ENCODE measurements at places on chromosomes 6 and 20.
A peak's percentile ranks its signal among the peaks of the same experiment; 100 is the strongest.

GRCh38 chr6:82273295-82273694 is 25.8 kb upstream of the IBTK start:
- no peak overlapping the region for H3K27ac ChIP-seq
- no peak overlapping the region for H3K4me3 ChIP-seq
- no peak for DNase-seq
- no peaks in the 10 kb centered on the region for H3K4me1 ChIP-seq
- H3K36me3 ChIP-seq, result no peaks in the 10 kb centered on the region
- no peaks in the 10 kb centered on the region for H3K27me3 ChIP-seq

- no peak overlapping the region for H3K4me3 ChIP-seq
- no peak for DNase-seq
- H3K27me3 ChIP-seq, result no peaks in the 10 kb centered on the region
- H3K27ac ChIP-seq, result no peak overlapping the region
- peaks cover 67% of the 10 kb centered on the region for H3K36me3 ChIP-seq
These were observed 6.4 kb downstream of the BLOC1S5 start for GRCh38 chr6:8057793-8058192.

GRCh38 chr6:117463762-117464665 is 18.5 kb upstream of the DCBLD1 start:
- peak overlapping the region; percentile 46 for H3K4me3 ChIP-seq
- peaks cover 15% of the 10 kb centered on the region for H3K27me3 ChIP-seq
- peak overlapping the region; percentile 85 for H3K27ac ChIP-seq
- no peaks in the 10 kb centered on the region for H3K36me3 ChIP-seq
- no peak for DNase-seq

- DNase-seq, result no peak
- H3K36me3 ChIP-seq, result peaks cover 7% of the 10 kb centered on the region
- no peak overlapping the region for H3K27ac ChIP-seq
- H3K4me3 ChIP-seq, result peak overlapping the region; percentile 28
- H3K27me3 ChIP-seq, result peaks cover 66% of the 10 kb centered on the region
These were observed 906 bp downstream of the ANKRD60 start for GRCh38 chr20:58227391-58228102.

DNA sequence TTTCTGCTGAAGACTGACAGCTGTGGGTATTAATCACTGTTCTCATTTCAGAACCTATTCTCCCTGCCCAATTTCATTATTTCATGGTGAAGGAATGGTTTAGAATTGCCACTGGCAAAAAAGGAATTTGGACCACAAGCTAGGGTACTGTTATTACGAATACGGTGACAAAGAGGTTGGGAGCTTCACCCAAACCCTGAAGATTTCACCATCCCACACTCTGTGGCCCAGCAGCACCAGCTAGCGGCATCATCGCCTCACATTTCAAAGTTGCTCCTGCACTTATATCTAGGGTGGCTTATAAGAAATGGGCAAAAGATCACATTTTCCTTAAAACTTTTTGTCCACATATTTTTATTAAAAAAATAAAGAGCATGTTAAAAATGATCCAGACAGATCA is 236.1 kb downstream of the SYNDIG1 start:
- no peaks in the 10 kb centered on the region for H3K4me1 ChIP-seq

- H3K27ac ChIP-seq, result no peak overlapping the region
- H3K4me1 ChIP-seq, result no peaks in the 10 kb centered on the region
- H3K27me3 ChIP-seq, result no peaks in the 10 kb centered on the region
- DNase-seq, result no peak
- no peak overlapping the region for H3K4me3 ChIP-seq
These were observed 61.7 kb downstream of the RIPOR3 start for GRCh38 chr20:50629670-50630045.

DNA sequence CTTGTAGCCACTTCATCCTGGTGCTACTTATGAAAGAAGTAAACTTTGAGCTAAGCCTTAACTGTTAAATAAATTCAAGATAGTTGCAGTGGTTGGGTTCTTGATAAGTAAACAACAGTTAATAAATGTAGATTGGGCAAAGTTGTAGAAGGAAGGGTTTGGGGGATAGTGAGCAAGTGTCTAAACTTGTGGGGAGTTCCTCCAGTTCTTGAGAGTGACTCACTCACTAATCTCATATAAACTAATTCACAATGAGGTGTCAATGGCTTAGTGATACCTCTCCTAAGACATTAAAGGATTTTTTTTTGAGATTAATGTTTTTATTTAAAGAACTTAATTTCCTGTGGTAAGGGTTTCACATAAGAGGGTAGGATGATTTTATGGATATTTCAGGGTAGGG is 507.4 kb downstream of the BMP2 start:
- H3K27me3 ChIP-seq, result no peaks in the 10 kb centered on the region
- DNase-seq, result no peak
- H3K4me3 ChIP-seq, result no peak overlapping the region
- H3K4me1 ChIP-seq, result no peaks in the 10 kb centered on the region

- no peak overlapping the region for H3K4me3 ChIP-seq
- H3K27ac ChIP-seq, result no peak overlapping the region
These were observed 545 bp downstream of the KHDC3L start for GRCh38 chr6:73362869-73363536.

DNA sequence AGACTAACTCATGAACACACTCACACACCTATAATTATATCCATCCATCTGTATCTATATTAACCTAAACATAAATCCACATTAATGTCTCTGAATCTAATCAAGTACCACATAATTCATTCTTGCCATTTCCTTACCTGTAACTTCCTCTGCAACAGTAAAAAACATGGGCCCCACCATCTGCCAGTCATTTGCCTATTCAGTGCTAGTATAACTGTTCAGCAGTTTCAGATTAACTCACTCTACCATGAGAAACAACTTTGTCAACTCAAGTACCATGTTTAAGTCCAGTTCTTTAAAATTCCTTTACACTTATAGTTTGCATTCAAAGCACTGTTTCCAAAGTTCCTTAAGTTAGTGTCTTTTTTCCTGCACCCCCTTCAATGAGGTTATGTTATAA is 68.8 kb downstream of the LAMP5 start:
- H3K4me1 ChIP-seq, result no peaks in the 10 kb centered on the region
- no peak overlapping the region for H3K27ac ChIP-seq
- H3K4me3 ChIP-seq, result no peak overlapping the region
- no peaks in the 10 kb centered on the region for H3K36me3 ChIP-seq
- no peak for DNase-seq

- H3K27ac ChIP-seq, result peak overlapping the region; percentile 95
- H3K27me3 ChIP-seq, result no peaks in the 10 kb centered on the region
These were observed 671 bp downstream of the E2F1 start for GRCh38 chr20:33685328-33686099.

DNA sequence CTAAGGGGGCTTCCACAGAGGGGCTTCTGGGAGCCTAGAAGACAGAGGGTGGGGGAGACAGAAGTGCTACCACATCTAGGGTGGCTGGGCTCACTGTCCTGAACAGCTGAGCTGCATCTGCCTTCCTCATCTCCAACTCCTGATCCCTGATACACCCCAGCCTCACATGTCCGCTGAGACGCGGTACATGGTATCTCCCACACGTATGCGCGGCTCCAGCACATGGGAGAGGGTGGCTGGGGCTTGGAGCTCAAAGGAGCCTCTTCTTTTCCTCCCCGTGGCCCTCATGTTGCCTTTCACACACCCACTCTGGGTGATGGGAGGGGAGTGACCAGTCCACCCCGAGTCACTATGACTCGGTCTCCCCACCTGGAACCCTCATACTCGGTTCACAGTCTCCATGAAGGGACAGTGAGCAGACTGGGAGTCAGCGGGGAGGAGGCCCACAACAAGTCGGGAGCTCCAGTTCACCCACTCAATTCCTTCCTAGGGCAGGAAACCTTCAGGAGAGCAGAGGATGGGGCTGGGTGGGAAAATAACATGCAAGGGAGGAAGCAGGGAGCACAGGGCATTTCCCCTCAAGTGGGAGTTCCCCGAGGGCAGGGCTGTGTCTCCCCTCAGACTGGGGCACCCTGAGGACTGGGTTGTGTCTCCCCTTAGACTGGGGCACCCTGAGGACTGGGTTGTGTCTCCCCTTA is 61.7 kb downstream of the MRPL14 start:
- H3K36me3 ChIP-seq, result no peaks in the 10 kb centered on the region
- H3K27ac ChIP-seq, result no peak overlapping the region
- H3K4me3 ChIP-seq, result no peak overlapping the region
- H3K27me3 ChIP-seq, result no peaks in the 10 kb centered on the region
- H3K4me1 ChIP-seq, result peaks cover 5% of the 10 kb centered on the region

GRCh38 chr20:63974402-63975200 is 4.8 kb downstream of the SAMD10 start:
- H3K4me1 ChIP-seq, result peaks cover 47% of the 10 kb centered on the region
- H3K27ac ChIP-seq, result no peak overlapping the region
- DNase-seq, result no peak
- no peak overlapping the region for H3K4me3 ChIP-seq
- H3K27me3 ChIP-seq, result no peaks in the 10 kb centered on the region

- no peak overlapping the region for H3K27ac ChIP-seq
- no peak overlapping the region for H3K4me3 ChIP-seq
- H3K27me3 ChIP-seq, result no peaks in the 10 kb centered on the region
- DNase-seq, result no peak
- H3K36me3 ChIP-seq, result peaks cover 44% of the 10 kb centered on the region
- H3K4me1 ChIP-seq, result peaks cover 2% of the 10 kb centered on the region
These were observed 215.3 kb downstream of the RNGTT start for GRCh38 chr6:88748141-88748540.

DNA sequence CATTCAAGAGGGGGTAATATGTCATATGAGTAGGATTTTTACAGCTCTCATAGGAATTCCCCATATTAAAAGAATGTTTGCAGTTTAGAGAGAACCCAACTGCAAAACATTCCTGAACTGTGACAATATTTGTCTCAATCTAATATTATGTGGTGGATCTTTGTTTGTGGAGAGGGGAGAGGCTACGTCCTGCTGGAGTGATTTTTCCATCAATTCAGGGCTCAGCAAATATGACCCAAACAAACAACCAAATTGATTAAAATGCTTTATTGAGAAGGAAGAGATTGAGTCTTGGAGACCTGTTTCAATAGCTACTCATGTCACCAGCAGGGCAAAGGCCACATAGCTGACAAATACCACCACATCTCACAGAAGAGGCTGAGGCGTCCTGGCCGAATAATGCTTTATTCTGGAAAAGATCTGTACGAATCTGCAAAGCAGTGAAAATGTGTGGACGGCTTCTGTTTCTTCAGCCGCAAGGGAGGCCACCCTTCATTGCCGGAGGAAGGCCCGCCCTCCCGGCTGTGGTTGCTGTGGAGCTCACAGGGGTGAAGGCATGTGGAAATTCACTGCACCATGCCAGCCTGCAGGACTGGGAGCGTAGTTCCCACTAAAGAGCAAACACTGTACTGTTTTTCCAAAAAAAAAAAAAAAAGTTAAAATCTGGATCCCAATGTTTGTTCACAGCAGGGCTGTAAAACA is 89.7 kb upstream of the QKI start:
- H3K4me1 ChIP-seq, result no peaks in the 10 kb centered on the region
- H3K27ac ChIP-seq, result no peak overlapping the region
- H3K36me3 ChIP-seq, result no peaks in the 10 kb centered on the region
- peaks cover 24% of the 10 kb centered on the region for H3K27me3 ChIP-seq
